ENCODE measurements at places on chromosomes 7 and 10. TPM values are rescaled to one million over a fixed set of nuclear protein-coding genes. Genes with fewer than 3 reads are reported as not detected.

Gene ITIH5
- total RNA-seq = 8.6 TPM

Gene CAMK2B
- 7.6 TPM for total RNA-seq

Gene C10orf143
- 1.3 TPM for total RNA-seq

Gene NODAL
- total RNA-seq = not detected

Gene CUZD1
- total RNA-seq = 225 TPM

Gene RNF133
- 2.6 TPM for total RNA-seq
